KBM-7 (cell line): ENCODE measurements at places on chromosomes 11 and 22.

DNA sequence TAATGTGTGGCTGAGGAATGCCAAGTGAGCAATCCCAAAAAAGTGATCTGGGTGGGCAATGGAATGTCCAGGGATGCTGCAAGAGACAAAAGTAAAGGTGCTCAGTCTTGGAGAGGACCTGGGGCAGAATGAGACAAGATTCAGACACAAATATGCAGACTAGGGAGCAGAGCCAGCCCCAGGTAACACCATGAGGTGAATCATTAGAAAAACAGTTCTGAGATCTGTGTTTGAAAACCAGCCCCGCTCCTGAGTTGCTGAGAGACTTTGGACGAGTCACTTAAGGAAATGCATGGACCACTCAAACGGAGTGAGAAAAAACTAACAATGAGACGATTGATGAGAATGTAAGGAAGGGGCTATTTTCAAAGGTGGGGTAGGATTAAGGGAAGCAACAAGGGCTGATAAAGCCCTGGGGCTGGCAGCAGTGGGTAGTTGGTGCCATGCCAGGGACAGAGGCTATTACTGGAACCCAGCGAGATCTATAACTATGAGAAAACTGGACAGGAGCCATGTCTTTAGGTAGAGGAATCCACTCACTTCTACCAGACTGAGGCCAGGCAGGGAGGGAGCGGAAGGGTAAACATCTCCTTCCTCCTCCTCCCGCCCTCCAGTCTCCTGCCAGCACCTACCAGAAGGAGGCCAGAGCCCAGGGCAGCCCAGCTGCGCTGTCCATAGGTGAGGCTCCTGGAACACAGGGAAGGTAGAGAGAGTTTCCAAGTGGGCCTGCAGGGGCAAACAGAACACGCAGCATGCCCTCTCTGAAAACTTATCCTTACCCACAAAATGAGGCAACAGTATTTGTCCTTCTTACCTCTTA lies 130.4 kb upstream of the TEAD1 start:
- DNase-seq: no peak

- no peak for DNase-seq
Observed at GRCh38 chr11:17280494-17281127, 4.1 kb downstream of the NUCB2 start.

- no peak for DNase-seq
Observed at GRCh38 chr11:117424781-117425180, 97.1 kb downstream of the CEP164 start.

- no peak for DNase-seq
Observed at GRCh38 chr11:47415091-47415854, 6.9 kb downstream of the SLC39A13 start.

GRCh38 chr11:128890543-128891368 lies at the start of gene KCNJ5:
Gene KCNJ5, plus strand, starts transcription at chr11:128891356. Its CDS starts 19,918 bp downstream, at chr11:128911274.
- DNase-seq: no peak

DNA sequence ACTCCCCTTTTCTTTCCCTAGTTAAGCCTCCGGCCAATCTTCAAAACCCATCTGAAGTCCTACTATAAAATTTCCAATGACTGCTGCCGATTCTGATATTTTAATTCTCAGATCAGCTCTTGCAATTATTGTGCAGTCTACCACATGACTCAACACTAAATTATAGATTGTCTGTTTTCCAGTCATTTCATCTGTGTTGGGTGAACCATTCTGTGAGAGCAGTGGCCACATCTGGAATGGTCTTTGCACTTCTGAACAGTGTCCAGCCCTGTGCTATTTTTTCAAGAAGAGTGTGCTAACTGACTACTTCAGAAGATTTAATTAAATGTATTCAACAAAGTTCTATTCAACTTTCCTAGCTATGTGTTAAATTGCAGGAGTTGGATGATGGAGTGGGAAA lies 47.2 kb upstream of the MMP7 start:
- no peak for DNase-seq

GRCh38 chr11:58866788-58867187 lies 22.3 kb upstream of the GLYATL2 start:
- no peak for DNase-seq

DNA sequence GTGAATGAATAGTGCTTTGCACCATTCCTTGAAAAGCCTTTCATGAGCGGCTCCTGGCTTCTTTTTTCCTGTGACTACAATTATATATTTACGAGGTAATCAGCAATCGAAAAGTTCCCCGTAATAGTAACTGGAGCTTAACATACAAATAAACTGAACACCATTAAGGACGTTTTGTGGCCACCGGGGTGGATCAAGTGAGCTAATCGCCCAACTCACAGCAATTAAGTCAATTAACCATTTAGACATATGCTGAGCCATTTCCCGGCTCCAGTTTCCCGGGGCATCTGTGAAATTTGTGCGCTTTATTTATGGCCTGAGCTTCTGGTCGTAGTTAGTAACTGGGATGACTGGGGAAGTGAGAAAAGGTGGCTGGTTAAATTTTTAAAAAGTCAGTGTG lies 465.2 kb downstream of the MIAT start:
- no peak for DNase-seq

GRCh38 chr22:32336771-32337424 lies 20.8 kb upstream of the RFPL3 start:
- DNase-seq: no peak

GRCh38 chr22:30284172-30284571 lies 5.1 kb downstream of the CASTOR1 start:
- no peak for DNase-seq

- no peak for DNase-seq
Observed at GRCh38 chr11:108965306-108966001, 300.6 kb downstream of the DDX10 start.

DNA sequence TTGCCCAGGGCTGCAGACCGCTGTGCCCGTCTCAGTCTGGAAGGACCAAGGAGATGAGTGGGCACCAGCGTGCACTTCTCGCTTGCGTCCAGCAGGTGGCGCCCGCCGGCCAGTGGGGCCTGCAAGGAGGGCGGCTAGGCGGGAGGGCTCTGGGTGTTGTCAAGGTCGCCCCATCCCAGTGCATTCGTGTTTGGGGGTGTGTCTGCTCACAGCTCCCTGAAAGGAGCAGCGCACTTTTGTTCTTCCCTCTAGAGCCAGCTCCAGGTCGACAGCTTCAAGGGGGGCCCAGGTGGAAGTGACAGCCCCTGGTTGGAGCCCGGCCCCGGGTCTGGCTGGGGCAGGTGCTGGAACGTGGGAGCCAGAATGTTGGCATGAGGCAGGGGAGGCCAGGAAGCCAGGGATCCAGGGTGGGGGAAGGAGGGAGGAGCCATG lies 23.4 kb upstream of the MPPED1 start:
- DNase-seq: peak; percentile 80

- DNase-seq: peak; percentile 85
Observed at GRCh38 chr22:44685384-44686056, 16.5 kb upstream of the PRR5 start.

GRCh38 chr11:16311831-16312230 lies 44.5 kb downstream of the SOX6 start:
- DNase-seq: no peak

DNA sequence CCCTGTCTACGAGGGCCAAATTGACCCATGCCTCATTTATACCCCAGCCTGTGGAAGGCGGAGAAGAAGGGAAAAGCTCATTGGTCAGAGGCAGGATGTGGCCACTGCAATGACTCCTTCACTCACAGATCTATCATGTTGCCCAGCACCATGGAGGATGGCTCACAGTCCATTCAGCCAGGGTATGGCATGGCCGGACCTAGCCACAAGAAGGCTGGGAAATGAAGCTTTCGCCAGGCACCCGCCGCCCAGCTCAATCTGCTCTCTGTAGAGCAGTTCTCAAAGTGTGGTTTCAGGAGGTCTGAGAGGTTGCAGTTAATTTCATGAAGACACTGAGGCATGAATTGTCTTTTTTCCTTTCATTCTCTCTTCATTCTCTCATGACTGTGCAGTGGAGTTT lies 40.6 kb upstream of the LINC01488 start:
- DNase-seq: no peak

DNA sequence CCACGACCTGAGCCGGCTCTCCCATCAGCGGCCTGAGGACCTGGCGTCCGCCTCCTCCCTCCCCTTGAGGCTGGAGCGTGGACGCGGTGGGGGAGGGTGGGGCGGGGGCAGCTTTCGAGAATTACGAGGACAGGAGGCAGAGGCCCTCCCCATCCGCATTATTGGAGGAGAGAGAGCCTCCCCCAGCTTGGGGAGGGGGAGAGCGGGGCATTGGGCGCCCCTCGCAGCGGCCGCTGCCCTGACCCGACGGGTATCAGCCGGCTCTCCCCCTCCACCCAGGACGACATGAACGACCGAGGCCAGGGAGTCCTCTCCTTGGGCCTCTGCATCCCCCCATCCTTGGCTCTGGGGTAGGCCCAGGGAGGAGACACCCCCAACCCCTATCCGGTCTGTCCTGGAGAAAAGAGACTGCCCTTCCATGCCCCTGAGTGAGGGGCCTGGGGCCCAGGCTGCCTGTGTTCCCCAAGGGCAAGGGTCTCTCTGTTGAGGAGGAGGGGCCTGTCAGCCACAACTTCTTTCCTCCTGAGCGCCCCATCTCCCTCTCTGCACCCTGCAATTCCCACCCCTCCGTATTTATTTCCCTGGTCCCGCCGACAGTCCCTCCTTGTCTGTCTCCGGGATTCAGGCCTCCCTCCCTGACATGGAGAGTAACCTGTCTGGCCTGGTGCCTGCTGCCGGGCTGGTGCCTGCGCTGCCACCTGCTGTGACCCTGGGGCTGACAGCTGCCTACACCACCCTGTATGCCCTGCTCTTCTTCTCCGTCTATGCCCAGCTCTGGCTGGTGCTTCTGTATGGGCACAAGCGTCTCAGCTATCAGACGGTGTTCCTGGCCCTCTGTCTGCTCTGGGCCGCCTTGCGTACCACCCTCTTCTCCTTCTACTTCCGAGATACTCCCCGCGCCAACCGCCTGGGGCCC lies 495 bp downstream of the GPR137 start:
- DNase-seq: no peak

- DNase-seq: no peak
Observed at GRCh38 chr22:22755778-22756100, 111.3 kb downstream of the GGTLC2 start.

- no peak for DNase-seq
Observed at GRCh38 chr11:81941998-81942397, 791.7 kb downstream of the FAM181B start.

- no peak for DNase-seq
Observed at GRCh38 chr22:46770726-46771125, 8.3 kb downstream of the TBC1D22A start.

GRCh38 chr11:3614742-3615171 lies 27.0 kb downstream of the ART5 start:
- peak; percentile 79 for DNase-seq

- DNase-seq: no peak
Observed at GRCh38 chr11:36427079-36427478, 83.0 kb downstream of the TRAF6 start.

GRCh38 chr11:25163421-25163820 lies 666.6 kb downstream of the LUZP2 start:
- DNase-seq: no peak

GRCh38 chr22:26453812-26454500 lies 24.9 kb downstream of the ASPHD2 start:
- DNase-seq: no peak

GRCh38 chr11:64276653-64277431 lies 7.6 kb downstream of the BAD start:
- no peak for DNase-seq

GRCh38 chr11:45361551-45361950 lies 75.4 kb upstream of the SYT13 start:
- no peak for DNase-seq

GRCh38 chr11:65810046-65810868 lies 23.4 kb downstream of the OVOL1 start:
- DNase-seq: no peak

GRCh38 chr11:118537409-118537980 lies 6.5 kb downstream of the TMEM25 start:
- no peak for DNase-seq

- no peak for DNase-seq
Observed at GRCh38 chr11:2679011-2679676, 20.6 kb downstream of the KCNQ1OT1 start.

DNA sequence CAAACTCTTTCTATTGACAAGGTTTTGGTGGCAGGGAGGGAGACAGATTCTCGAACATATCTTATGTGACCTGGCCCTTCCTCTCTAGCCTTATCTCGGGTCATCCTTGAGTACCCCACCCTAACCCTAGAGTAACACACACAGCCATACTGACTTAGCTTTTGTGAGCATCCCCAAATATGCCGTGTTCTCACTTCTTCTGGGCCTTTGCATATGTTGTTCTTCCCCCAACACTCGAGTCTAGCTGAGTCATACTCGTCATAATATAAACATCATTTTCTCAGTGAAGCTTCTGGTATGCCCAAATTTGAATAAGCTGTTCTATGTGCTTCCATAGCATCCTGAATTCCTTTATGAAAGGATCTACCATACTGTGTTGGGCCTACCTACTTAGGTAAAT lies 8.0 kb downstream of the TTC17 start:
- no peak for DNase-seq

GRCh38 chr11:118161786-118162185 lies 9.2 kb upstream of the SCN4B start:
- DNase-seq: no peak

DNA sequence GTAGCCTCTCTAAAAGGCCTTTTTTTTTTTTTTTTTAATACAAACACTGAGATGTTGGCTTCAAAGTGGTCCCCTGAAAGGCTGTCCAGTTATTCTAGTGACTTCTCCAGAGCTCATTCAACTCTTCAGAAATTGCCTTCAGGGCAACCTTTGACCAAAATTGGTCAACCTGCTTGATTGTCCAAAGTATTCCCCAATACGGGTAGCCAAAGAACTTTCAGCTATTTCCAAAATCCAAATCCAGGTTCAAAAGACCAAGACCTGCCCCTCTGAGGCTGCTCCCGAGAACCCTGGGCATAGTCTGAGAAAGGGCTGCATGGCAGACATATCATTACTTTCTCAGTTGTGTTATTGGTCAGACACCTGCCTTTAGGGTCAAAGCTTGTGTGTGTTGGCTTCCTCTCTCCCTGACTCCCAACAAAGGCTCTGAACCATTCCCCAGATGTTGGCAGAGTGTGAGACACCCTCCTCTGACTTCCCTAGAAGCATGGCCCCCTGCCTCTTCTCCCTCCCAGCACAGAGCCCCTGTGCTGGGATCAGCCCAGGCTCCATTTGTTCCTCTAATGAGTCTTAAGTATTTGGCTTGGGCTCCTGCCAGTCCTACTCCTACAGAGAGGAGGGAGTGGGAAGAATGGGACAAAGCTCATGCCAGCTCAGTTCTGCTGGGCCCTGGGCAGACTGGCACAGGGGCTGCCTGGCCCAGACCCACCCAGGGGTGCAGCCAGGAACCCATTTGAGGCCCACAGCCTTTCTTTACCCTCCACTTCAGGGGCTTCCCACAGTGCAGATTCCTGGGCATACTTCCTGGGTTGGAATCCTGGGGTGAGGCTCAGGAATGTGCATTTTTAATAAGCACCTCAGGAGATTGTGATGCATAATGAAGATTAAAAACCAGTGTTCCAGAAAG lies 30.3 kb downstream of the TNKS1BP1 start:
- no peak for DNase-seq

- DNase-seq: no peak
Observed at GRCh38 chr11:63032457-63032856, 16.8 kb upstream of the SLC22A8 start.
